ENCODE measurements at places on chromosomes 7 and 10.

- DNase-seq, result no peak
These were observed 617.9 kb upstream of the GRM3 start for GRCh38 chr7:86025807-86026206.

DNA sequence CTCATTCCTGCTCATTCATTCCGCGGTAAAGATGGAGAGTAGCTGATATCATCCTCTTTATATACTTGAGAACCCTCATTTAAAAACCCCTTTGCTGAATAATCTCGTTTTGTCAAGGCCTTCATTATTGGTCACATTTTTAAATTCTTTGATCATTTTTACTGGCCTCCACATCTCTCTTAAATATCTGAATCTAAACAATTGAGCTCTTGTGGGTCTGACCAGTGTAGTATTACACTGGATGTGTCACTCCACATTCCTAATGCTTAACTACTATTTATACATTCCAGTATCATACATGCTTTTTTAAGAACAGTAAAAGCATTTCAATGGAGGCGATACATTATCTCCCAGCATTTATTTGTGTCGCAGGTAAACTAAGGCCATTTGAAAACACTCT lies 12.6 kb upstream of the PRPS1L1 start:
- DNase-seq, result no peak

DNA sequence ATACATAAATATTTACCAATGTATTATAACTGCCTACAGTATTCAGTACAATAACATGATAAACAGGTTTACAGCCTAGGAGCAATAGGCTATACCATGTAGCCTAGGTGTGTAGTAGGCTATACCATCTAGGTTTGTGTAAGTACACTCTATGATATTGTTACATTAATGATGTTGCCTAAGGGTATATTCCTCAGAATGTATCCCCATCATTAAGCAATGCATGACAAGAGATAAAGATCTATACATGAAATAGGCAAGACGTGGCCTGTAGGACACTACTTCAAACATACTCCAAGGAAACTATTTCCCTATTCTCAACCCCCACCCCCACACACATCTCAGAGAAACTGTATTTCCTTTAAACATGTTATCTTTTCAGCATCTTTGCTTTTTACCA lies 15.3 kb upstream of the ADAM22 start:
- DNase-seq, result no peak

- DNase-seq, result no peak
These were observed 227.4 kb upstream of the SP4 start for GRCh38 chr7:21200503-21200902.

- DNase-seq, result peak; percentile 81
These were observed 28.2 kb downstream of the SKIDA1 start for GRCh38 chr10:21497177-21497807.

GRCh38 chr10:8407501-8408021 lies 353.1 kb downstream of the GATA3 start:
- no peak for DNase-seq

DNA sequence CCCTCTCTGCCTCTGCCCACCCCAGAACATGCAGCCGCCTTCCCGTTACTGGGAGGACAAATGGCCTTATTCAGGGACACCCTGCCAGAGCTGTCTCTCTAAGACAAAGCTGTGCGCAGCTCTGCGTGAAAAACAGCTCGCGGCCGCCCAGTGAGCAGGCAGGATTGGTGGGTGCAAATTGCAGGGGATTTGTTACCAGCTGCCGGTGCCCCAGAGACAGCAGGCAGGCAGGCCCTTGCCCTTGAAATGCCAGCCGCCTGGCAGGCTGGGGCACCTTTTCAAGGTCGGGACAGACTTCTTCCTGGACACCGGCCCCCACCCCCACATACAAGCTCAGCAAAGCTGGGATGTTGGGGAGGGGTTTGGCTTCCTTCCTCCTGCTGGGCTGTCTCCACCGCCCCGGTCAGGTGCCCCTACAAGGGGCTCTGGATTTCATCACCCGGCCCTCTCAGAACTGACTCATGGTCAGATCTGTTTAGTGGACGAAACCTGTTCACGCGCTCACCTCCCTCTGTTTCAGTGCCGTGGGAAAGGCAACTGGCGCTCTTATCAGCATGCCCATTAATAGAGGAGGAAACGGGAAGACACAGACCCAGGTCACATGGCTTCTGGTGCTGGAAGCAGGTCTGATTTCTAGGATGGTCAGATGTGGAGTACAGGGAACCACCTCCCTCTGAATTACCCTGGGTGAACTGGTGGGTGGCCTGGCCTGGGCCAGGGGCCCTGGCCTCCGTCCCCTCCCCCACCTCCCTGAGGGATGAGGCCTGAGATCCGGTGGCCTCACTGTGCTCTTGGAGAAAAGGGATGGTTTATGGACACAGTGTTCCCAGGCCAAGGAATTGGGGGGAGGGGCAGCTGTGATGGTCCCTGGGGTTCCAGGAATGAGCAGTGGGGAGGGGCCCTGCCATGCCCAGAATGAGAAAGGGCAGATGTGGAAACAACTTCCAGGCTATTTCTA lies 123.9 kb upstream of the PPIF start:
- no peak for DNase-seq

DNA sequence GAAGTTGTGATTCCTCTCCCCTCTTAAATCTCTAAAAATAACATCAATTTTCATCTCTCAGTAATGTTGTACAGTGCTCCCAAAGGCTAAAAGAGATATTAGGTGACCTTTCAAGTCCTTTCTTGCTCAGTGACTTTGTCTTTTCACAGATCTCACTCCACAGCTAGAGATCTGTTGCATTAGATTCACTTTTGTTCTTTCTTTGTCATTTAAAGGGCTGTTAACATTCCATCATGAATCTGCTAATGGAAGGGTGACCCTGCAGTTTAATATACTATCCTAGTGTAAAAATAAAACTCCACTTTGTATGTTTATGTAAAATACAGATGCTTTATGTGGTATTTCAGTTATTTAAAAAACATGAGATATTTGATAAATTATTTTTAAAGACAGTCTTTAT lies 30.5 kb downstream of the GNAI1 start:
- DNase-seq, result no peak

GRCh38 chr7:44167920-44168319 lies 21.3 kb downstream of the GCK start:
- no peak for DNase-seq

GRCh38 chr10:59864141-59864962 lies 42.0 kb downstream of the CCDC6 start:
- DNase-seq, result no peak

DNA sequence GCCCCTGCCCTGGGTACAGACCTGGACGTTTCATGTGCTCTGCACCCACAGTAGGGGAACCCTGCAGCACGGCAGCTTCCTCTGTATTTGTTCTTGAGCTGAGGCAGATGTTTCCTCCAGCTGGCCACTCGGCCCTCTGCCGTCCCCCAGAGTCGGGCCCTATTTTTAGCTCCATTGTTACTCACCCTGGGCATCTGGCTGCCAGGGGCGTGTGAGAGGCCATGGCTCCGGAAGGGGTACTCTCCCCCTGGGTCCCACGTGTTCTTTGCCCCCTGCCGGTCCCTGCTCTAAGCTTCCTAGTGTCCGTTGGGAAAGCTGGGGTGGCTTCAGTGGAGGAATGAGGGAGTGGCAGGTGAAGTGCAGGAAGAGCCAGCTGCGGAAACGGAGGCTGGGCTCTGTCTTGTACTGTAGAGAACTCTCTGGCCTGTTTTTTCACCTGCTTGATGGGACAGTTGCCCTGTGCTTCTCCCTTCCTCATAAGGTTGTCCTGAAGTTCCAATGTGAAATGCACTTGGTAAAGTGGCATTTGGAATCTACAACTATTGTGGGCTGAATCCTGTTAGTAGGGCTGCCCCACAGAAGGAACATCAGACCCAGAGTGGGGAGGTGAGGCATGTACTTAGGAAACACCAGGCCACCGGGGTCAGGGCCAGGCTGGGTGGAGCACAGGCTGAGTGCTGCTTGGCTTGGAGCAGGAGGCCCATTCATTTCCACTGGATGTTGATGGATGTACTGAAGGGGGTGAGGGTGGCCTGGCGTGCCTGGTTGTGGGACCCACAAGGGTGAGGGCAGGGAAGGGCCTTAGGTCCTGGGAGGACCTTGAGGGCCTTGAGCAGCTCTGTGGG lies 30.6 kb downstream of the PALD1 start:
- no peak for DNase-seq

DNA sequence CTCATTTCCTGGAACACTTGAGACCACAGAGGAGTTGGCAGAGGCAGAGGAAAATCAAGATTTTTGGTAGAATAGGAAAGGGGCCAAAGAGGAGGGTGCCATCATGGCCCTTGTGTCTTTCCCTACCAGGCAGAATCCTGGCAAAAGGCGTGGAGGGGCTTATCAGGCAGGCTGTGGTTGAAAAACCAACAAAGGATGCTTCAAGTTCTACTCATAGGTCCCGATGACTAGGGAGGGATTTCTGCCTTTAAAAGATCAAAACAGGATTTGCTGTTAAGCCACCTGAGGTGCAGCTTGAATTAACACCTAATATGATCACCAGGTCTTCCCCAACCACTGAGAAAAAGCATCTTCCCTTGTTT lies 45.7 kb downstream of the BPGM start:
- no peak for DNase-seq
